ENCODE measurements at places on chromosomes 1 and 21.

DNA sequence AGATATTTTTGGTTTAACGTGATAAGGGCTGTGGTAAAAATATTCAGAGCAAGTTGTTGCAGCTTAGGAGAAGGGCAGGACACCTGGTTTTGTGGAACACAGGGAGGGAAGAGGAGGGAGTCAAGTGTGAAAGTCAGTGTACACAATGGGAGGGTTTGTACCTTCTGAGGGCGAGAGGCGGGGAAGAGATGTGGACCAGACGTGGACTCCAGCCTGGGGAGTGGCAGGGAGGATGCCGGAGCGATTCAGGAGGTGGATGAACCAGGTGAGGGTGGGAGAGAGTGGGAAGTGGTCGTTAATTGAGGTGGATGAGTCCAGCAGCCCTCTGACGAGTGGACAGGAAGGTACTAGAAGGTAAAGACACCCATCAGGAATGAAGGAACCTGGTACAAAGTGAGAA is 52.2 kb upstream of the IRF2BP2 start:
- DNase-seq = no peak

DNA sequence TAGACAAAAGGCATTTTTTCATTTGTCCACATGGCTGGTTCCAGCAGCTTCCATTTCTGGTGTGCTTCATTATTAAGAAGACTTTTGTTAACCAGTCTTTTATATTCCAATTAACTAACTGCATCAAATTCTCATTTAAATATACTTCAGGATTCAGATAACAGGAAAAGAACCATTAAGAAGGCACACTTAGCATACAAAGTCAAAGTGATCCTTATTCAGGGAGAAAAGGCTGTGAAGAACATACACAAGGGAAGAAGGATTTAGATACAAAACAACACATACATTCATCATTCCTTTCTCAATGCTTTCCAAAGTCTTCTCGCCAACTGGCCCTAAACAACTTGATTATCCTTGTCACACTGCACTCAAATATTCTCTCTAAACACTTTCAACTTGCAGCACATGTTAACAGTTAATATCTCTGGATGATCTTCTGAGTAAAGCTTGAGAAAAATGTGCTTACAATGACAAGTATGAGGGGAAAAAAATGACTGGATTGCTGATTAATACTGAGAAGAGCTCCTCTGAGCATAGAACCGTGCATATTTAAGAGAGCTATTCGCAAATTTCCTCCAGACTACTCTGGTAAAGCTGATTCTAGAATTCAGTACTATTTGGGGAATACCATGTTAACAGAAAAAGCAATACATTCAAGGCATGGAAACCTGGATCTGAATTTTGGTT is 225.2 kb upstream of the TNR start:
- DNase-seq = no peak

- no peak for DNase-seq
Observed at GRCh38 chr1:110601332-110601731, 4.8 kb downstream of the KCNA2 start.

DNA sequence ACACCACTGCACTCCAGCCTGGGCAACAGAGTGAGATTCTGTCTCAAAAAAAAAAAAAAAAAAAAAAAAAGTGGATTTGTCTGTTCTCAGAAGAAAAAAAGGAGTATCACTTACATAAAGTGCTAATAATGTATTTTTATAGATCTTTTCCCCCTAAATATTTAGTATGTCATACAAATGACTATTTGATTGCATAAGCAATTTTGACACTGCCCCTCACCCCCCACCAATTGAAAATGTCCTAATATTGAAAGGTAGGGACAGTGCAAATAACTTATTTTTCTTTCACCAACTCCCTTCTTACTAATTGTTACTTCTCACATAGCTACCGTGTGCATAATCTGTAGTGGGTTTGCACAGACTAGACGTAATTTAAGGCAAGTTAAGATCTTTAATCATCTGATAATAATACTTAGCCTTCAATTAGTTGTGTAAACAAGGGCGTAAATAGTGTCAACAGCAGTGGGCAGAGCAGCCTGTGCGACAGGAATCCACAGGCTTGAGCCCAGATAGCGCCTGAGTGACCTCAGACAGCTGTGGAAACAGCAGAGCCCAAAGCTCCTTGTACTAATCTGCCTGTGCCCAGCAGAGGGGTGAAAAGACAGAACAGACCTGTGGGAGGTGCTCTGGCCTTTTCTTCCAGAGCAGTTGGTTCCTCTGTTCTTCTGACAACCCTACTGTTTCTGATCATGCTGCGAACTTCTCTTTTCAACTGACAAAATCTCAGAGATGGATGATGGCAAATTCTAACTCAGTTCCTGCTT is 4.5 kb upstream of the IER5 start:
- DNase-seq = peak; percentile 70

DNA sequence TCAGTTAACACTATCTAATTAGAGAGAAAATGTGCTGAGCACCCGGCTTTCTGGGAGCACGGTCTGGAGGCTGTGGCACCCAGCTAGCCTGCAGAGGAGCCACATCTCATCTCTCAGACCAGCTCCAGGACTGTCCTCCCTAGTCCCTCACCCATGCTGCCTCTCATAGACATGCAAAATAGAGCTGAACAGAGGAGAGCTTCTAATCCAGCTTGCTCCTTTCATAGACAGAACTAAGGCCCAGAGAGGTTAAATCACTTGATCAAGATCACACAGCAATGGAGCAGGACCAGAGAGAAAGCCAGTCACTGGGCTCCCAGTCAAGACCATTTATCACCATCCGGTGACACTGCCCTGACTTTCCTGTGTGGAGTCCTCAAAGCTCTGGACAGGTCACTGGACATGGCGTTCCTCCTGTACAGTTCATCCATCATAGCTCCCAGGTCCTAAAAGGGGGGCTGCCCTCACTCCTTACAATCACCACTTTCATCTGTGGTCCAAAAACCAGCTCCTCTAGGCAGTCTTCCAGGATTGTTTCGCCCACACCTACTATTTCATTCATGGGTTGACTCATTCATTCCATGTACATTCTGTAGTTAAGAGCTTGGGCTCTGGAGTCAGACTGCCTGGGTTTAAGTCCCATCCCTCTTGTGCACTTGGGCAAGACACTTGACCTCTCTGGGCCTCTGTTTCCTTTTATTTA is 8.8 kb upstream of the CAMK2N1 start:
- DNase-seq = no peak

DNA sequence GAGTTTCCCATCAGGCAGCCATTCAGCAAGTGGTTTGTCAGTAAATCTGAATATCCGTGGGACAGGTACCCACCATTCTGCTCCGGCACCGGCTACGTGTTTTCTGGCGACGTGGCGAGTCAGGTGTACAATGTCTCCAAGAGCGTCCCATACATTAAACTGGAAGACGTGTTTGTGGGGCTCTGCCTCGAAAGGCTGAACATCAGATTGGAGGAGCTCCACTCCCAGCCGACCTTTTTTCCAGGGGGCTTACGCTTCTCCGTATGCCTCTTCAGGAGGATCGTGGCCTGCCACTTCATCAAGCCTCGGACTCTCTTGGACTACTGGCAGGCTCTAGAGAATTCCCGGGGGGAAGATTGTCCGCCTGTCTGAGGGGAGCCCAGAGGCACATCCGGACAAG is 48.4 kb downstream of the B3GALT5 start:
- DNase-seq = no peak
